ENCODE measurements at places on chromosomes 12 and 14. TPM values are rescaled to one million over a fixed set of nuclear protein-coding genes. Genes with fewer than 3 reads are reported as not detected.

The INSM2 gene
- polyA plus RNA-seq: not detected

- H3K4me1 ChIP-seq: peaks cover 23% of the 10 kb centered on the region
- no peak overlapping the region for H3K27ac ChIP-seq
- DNase-seq: peak; percentile 81
- no peaks in the 10 kb centered on the region for H3K27me3 ChIP-seq
Observed at GRCh38 chr14:70882776-70883492, 24.3 kb upstream of the PCNX1 start.

The HOXC13 gene
- polyA plus RNA-seq: not detected

GRCh38 chr14:33508126-33509062 is 442.5 kb downstream of the EGLN3 start:
- no peaks in the 10 kb centered on the region for H3K27me3 ChIP-seq
- no peak overlapping the region for H3K4me3 ChIP-seq
- no peaks in the 10 kb centered on the region for H3K36me3 ChIP-seq
- peaks cover 28% of the 10 kb centered on the region for H3K4me1 ChIP-seq

The WSCD2 gene
- not detected for polyA plus RNA-seq

DNA sequence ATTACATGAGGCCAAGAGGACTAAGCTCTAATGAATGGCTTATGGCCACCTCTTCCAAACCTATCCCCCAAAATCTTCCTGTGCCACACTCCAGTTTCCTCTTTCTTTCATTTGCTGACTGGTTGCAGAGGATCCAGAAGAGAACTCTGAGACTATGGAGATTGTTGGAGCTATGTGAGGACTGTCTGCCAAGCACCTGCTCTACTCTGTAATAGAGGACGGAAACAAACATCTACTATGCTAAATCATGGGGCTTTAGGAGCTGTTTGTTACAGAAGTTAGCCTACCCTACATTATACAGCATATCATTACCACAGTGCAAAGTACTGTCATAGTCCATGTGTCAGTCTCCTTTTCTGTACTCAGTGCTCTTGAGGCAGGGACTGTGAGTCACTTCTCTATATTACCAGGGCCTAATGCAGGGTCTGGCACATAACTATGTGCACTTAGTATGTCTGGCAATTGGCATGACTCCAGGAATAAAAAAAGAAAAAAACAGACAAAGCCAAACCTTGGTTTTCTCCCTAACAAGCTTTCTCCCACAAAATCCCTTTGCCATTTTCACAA is 95.1 kb downstream of the RPAP3 start:
- H3K27me3 ChIP-seq: no peaks in the 10 kb centered on the region
- no peak overlapping the region for H3K4me3 ChIP-seq
- no peak overlapping the region for H3K27ac ChIP-seq

- H3K4me1 ChIP-seq: no peaks in the 10 kb centered on the region
- peak within 1 kb of the TSS; percentile 58 for H3K27ac ChIP-seq
- peak; percentile 98 for DNase-seq
- peaks cover 4% of the 10 kb centered on the region for H3K36me3 ChIP-seq
Observed at GRCh38 chr12:55996715-55997534, at the start of gene SUOX. TSS of gene SUOX (plus strand) at chr12:55997276. CDS start at chr12:56002222, 4,946 bp downstream.

DNA sequence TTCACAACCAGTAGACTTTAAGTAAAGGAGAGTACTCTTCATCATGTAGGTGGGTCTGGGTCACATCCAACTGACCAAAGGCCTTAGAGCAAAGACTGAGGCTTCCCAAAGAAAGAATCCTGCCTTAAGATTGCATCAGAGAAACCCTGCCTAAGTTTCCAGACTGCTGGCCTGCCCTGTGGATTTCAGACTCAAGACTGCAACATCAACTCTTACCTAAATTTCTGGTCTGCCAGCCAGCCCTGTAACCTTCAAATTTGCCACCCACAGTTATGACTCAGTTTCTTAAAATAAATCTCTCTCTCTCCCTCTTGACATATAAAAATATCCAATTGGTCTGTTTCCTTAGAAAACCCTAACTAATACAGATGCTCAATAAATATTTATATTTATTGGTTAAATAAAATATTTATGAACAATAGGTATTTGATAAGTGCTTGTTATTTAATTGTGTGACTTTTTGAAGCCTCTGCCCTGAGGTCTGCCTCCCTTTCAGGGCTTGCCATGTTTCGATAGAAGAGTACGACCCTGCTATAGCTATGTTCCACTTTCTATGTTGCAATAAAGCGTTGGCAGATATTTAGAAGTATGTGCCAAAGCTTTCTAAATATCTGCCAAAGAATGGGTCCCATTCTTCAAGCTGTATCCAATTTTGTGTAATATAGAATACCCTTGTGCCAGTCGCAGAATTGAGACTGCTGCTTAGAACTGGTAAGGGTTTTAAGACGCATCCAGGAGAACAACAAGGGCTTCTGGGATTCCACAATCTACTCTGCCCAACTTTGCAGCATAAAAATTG is 65.7 kb downstream of the TMEM30B start:
- H3K27me3 ChIP-seq: no peaks in the 10 kb centered on the region
- H3K36me3 ChIP-seq: no peaks in the 10 kb centered on the region
- H3K27ac ChIP-seq: peak overlapping the region; percentile 65
- no peak overlapping the region for H3K4me3 ChIP-seq
- peak; percentile 69 for DNase-seq
- peaks cover 68% of the 10 kb centered on the region for H3K4me1 ChIP-seq

The M6PR gene
- polyA plus RNA-seq: 90.0 TPM

The PCED1B gene
- 3.6 TPM for polyA plus RNA-seq

- peaks cover 28% of the 10 kb centered on the region for H3K36me3 ChIP-seq
- no peak overlapping the region for H3K27ac ChIP-seq
- DNase-seq: peak; percentile 75
- H3K4me1 ChIP-seq: no peaks in the 10 kb centered on the region
Observed at GRCh38 chr12:78146365-78146772, 315.7 kb downstream of the NAV3 start.

DNA sequence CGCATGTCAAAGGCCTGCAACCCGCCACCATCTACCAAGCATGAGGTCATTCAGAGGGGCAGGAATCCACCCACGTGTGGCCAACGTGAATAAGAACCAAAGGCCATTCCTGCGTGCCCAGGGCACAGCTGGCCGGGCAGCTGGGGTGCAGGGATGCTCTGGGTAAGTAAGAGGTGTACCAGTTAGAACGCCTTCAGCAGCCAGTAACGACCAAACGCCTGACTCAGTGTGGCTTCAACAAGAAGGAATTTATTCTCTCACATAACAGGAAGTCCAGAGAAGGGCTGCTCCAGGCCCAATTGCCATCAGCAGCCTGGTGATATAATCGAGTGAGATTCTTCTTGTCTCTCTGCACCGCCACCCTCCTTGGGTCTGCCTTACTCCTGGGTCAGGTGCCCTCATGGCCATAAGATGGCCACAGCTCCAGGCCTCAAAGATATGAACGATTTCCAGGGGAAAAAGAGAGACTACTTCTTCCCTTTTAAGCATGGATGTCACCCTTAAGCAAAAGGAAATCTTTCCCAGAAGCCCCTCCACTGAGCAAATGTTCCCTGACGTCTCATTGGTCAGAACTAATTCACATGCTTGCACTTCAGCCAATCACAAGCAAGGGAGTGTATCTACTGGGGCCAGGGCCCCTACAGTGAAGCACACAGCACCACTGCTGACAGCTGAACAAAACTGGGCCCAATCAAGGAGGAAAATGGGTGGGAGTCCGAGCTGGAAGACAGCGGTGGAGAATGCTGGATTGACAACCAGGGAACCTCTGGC is 7.3 kb downstream of the TTC7B start:
- no peaks in the 10 kb centered on the region for H3K27me3 ChIP-seq

GRCh38 chr12:116209503-116209902 is 68.0 kb downstream of the MED13L start:
- H3K27me3 ChIP-seq: no peaks in the 10 kb centered on the region
- no peaks in the 10 kb centered on the region for H3K36me3 ChIP-seq
- H3K4me3 ChIP-seq: no peak overlapping the region
- peaks cover 24% of the 10 kb centered on the region for H3K4me1 ChIP-seq
- DNase-seq: no peak

- H3K27ac ChIP-seq: no peak overlapping the region
- no peaks in the 10 kb centered on the region for H3K27me3 ChIP-seq
- no peak overlapping the region for H3K4me3 ChIP-seq
- no peak for DNase-seq
- H3K4me1 ChIP-seq: no peaks in the 10 kb centered on the region
- no peaks in the 10 kb centered on the region for H3K36me3 ChIP-seq
Observed at GRCh38 chr12:4145990-4146859, 127.3 kb upstream of the CCND2 start.

GRCh38 chr12:31353750-31354708 is 28.1 kb upstream of the SINHCAF start:
- no peak overlapping the region for H3K27ac ChIP-seq
- H3K4me3 ChIP-seq: no peak overlapping the region
- no peaks in the 10 kb centered on the region for H3K4me1 ChIP-seq

- no peaks in the 10 kb centered on the region for H3K27me3 ChIP-seq
- peaks cover 5% of the 10 kb centered on the region for H3K36me3 ChIP-seq
- no peak overlapping the region for H3K4me3 ChIP-seq
- no peak overlapping the region for H3K27ac ChIP-seq
- no peak for DNase-seq
- H3K4me1 ChIP-seq: peaks cover 6% of the 10 kb centered on the region
Observed at GRCh38 chr14:75653563-75653962, 7.1 kb downstream of the ERG28 start.

GRCh38 chr14:60353420-60353819 is 104.4 kb downstream of the PPM1A start:
- H3K36me3 ChIP-seq: no peaks in the 10 kb centered on the region
- no peaks in the 10 kb centered on the region for H3K27me3 ChIP-seq
- no peak for DNase-seq
- H3K27ac ChIP-seq: no peak overlapping the region
- no peak overlapping the region for H3K4me3 ChIP-seq

GRCh38 chr12:19967431-19967830 is 400.9 kb upstream of the PDE3A start:
- H3K36me3 ChIP-seq: no peaks in the 10 kb centered on the region
- peaks cover 44% of the 10 kb centered on the region for H3K4me1 ChIP-seq
- DNase-seq: peak; percentile 97
- H3K4me3 ChIP-seq: no peak overlapping the region
- no peaks in the 10 kb centered on the region for H3K27me3 ChIP-seq
- peak overlapping the region; percentile 56 for H3K27ac ChIP-seq

The HOXC4 gene
- 3.1 TPM for polyA plus RNA-seq

DNA sequence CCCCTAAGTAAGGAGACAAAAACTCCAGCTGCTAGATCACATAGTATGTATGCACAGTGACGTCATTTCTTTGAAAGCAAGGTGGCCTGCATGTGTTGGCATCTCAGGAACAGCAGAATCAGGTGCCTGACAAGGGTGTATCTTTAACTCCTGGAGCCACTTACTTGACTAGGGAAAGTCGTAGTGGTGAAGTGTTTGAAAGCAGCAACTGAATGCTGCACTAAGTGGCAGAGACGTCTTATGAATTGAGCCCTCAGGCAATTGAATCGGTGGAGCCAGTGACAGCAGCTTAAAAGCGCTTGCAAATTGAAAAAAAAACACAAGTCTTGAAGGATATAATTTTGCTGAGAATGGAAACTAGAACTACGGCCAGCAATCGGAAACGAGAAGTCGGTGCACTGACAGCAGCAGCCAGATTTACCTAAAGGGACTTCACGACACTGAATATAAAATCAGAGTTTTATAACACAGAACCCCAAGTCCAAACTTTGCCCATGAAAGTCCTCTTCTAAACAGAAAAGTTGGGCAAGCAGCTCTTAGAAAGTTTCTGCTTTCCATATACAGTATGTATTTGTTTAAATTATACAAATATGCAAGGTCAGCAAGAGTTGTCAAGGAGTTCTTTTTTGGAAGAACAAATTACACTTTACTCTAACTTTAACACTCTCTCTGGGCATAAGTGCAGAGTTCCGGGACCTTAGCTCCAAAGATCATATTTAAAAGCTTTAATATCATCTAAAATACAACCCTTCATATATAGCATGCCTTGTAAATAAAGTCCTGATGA is 1.1 kb downstream of the IGF1 start:
- H3K4me3 ChIP-seq: peak overlapping the region; percentile 4
- peak; percentile 36 for DNase-seq
- H3K36me3 ChIP-seq: no peaks in the 10 kb centered on the region

DNA sequence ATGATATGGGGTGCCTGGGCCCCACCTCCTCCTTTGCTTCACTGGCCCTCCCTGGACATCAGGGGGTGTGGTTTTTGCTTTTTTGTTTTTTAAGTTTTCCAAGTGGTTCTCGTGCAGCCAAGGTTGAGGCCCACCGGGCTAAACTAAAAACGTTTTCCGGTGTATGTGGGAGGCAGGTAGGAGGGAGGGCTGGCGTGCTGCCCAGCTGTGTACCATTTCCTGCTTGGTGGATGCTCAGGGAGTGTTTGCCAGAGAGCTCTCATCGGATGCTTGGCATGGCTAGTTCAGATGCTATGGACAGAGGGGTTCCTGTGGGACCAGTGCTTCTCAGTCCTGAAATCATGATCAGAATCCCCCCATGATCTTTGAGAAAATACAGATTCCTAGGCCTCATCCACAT is 246.4 kb downstream of the CACNA1C start:
- H3K27ac ChIP-seq: no peak overlapping the region
- no peaks in the 10 kb centered on the region for H3K36me3 ChIP-seq
- no peaks in the 10 kb centered on the region for H3K27me3 ChIP-seq
- no peak for DNase-seq
- H3K4me1 ChIP-seq: peaks cover 52% of the 10 kb centered on the region
- no peak overlapping the region for H3K4me3 ChIP-seq

DNA sequence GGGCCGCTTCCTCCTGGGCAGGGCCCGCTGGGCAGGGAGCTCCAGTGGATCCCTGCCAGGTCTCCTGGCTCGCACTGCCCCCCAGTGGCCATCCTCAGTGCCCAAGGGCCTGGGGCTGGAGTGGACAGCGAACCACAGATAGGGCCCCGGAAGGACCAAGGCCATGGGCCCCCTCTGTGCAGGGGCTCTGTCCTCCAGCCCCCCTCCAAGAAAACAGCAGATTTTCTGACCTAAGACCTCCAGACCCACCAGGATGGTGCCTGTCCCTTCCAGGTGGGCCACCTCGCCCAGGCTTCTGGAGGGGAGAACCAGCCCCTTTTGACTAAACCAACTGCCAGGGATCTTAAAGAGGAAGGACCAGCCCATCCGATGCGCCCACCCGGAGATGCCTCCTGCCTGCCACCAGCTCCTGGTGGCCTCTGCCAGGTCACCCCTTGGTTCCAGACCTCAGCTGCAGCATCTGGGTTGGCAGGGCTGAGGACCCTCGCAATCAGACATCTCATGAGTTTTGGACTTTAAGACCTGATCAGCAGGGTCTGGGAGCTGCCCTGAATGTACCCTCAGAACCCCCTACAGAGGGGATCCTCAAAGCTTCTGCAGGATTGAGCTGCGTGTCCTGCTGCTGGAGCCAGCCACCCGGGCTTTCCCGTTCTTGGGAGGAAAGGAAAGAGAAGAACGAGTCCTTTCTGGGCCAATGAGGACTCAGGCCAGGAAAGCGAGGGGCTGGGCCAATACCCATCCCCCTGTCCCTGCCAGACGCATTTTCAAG is 325.8 kb upstream of the DIO3 start:
- H3K36me3 ChIP-seq: no peaks in the 10 kb centered on the region
- H3K4me3 ChIP-seq: no peak overlapping the region
- no peak overlapping the region for H3K27ac ChIP-seq
- DNase-seq: peak; percentile 70
- no peaks in the 10 kb centered on the region for H3K4me1 ChIP-seq
- H3K27me3 ChIP-seq: no peaks in the 10 kb centered on the region

The TMEM119 gene
- polyA plus RNA-seq: 58.1 TPM
